ENCODE measurements at places on chromosomes 5 and 9.

DNA sequence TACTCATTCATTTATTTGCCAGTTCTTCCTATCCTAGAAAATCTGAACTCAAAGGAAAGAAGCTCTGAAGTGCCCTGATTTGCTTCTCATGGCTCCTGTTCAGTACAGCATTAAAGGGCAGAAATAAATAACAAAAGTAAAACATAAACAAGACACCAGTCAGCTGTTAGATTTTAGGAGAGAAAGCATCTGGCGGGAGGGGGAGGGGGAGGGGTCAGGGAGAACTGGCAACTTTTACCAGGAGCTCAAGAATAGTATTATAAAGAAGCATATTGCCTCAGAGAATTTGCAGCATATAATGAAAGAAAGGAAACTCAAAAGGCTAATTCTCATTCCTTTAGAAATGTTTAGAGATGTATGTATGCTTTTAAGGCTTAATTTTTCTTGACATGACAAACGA lies 68.1 kb downstream of the SEMA6A start:
- DNase-seq = no peak

- DNase-seq = no peak
These were observed 6.5 kb upstream of the PRRC2B start for GRCh38 chr9:131387394-131387793.

GRCh38 chr5:180644825-180645273 lies 4.6 kb downstream of the FLT4 start:
- DNase-seq = no peak

DNA sequence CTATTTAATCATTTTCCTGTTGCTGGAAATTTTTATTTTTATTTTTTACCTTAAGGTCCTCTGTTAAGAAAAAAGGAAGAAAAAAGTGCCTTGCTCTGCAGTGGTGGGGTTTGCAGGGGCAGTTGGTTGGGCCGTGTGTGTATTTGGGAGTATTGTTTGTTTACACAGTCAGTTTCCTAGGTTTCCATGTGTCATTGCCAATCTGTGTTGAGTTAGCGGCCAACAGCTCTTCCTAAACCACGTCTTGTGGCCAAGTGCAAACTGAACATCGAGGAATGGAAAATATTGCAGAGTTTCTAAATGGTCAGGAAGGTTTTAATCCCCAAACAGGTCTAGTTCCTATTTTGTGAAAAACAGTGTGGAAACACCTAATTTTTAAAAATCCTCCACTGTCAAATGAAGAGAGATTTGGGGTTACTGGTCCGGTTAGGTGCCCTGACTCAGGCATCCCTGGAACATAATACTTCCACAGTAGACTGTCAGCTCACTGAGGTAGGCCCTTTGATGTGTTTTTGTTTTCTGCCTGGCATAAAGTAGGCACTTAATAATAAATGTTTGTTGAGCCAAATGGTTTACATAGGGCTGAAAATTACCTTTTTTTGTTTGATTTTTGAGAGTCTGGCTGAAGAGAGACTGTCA lies 37.0 kb downstream of the MAMDC2 start:
- no peak for DNase-seq

DNA sequence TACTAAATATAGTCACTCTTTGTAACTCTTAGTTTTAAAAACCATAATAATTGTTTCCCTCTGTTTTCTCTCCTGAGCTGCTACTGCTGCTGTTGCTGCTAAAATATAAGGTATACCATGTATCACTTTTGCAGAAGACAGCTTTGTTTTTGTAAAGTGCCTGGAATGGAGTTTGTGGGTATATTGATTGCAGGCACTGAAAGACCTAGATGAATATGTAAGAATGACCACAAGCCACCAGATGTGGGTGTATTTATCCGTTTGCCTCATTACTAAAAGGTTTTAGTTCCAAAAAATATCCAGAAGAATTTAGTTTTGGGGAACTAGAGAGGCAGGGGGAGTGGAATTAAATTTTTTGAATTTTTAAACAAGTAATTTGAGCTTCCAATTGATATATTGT lies 151.1 kb upstream of the CDKN2B start:
- DNase-seq = no peak

GRCh38 chr5:14165375-14166106 lies 22.4 kb downstream of the TRIO start:
- no peak for DNase-seq

DNA sequence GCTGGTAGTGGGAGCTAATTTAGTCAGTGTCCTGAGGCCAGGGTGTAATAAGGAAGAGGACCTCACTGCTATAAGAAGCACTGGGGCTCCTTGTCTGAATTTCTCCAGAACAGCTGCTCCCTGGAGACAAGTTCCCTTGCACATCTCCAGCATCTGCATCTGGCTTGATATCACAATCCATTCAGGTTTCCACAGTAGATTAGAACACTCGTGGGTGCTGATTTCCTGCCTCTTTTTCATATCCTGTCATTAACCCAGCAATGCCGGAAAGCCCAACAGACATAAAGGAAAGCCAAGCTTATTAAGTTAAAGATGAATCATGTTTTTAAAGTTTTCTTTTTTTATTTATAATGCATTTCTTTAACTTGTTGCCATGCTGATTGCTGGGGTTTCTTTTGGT lies 232.3 kb upstream of the WWC1 start:
- DNase-seq = no peak

GRCh38 chr9:110123341-110124095 lies 84.4 kb downstream of the C9orf152 start:
- no peak for DNase-seq

DNA sequence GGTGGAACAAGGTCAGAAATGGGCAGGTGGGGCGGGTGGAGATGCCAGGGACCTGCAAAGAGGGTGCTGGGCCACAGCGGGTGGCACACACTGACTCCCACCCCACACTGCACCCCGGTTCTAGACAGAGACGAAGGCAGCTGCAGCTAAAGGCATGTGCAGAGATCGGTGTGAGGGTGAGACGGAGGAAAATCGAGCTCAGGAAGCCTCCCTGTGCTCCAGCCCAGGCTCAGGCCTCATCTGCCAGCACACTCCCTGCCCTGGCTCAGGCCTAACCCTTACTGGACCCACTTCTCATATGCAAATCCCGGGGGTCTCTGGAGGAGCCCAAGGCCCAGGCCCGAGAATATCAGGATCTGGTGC lies 130.8 kb upstream of the PPP1R26 start:
- DNase-seq = no peak

GRCh38 chr9:134134949-134135342 lies 936 bp upstream of the WDR5 start:
- no peak for DNase-seq

DNA sequence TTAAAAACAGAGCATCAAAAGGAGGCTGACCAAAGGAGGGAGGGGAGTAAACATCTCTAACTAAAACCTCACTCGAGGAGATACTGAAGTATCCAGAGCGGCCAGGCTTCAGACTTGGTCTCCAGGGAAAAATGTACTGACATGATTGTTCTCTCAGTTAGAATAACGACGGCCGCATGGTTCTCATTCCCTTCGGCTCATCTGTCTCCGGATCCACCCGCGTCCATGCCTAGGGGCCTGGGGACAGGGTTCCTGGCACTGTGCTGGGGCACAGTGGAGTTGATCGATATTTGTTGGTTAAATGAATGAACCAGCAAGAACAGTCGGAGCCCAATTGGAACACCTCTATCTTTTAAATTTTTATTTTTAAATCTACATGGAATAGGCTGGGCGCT lies 167.1 kb upstream of the PHYKPL start:
- DNase-seq = no peak

DNA sequence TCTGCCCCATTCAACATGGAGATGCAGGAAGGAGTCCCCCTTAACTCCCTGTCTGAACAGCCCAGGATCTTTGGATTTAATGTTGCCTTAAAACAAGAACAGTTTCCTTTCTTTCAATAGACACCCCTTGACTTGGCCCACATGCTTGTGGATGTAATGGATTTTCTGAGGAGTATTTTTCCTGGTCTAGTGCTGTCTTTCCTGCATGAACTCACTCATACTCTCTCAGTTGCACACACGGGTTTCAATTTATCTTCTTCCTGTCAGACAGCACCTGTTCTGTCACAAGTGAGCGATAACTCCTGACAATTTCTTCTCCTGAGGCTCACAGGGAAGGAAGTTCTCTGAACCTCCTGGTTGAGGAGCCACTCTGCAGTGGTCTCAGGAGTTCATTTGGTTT lies 85.1 kb downstream of the ACER2 start:
- DNase-seq = no peak

DNA sequence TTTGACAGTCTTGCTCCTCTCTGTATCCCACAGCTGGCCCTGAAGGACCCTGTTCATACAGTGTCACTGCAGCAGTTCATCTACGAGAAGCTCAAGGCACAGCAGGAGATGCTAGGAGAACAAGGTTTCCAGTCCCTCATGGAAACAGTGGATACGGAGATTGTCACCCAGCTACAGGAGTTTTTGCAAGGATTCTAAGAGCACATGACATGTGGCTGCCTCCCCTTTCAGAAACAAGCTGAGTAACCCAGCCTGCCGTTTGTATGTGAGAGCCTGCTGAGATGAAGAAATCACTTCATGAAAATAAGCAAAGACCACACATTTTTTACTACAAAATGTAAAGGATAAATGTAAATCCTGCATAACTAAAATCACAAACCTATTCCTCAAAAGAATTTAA lies 48.5 kb downstream of the LRRC70 start:
- no peak for DNase-seq

- no peak for DNase-seq
These were observed 63.5 kb upstream of the GARNL3 start for GRCh38 chr9:127201071-127201541.

Measured in T1000 (cell line).